ENCODE measurements at places on chromosomes 1 and 21.
A peak's percentile ranks its signal among the peaks of the same experiment; 100 is the strongest.

DNA sequence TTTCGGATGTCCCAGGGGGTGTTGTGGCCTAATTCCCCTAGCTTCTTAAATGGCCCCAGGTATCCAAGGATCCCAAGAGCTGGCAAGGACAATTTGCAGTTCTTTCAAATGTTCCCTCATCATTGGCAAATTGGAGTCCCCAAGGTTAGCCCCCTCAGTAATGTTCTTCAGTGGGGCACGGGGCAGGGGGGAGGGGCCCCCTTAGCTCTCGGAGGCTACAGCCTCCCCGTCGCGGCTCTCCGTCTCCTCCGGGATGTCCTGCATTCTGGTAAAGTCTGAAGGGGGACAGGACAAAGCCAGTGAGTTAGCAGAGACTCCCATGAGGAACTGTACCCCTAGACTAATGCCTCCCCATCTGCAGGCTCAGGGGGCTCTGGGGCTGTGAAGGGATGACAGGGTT, 6.3 kb downstream of the RXFP4 start:
- no peak for DNase-seq

DNA sequence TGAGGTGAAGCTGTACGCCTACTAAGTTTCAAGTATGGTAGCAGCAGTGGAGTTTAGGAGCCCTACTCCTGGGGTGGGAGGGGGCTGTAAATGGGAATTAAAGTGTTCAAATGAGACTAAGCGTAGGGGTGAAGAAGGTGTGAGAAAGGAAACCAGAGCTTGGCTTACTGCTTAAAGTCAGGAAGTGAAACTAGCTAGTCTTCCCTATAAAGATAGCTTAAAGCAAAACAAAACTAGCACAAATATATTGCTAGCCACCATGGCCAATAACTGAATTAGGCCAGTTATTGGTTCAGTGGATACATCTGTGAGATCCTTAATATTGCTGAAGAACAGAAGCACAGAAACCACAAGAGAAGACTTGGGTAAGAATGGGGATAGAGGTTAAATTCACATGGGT, 492.2 kb upstream of the PKN2 start:
- DNase-seq = no peak

GRCh38 chr1:201291916-201292315, 8.6 kb downstream of the PKP1 start:
- no peak for DNase-seq

GRCh38 chr1:18870957-18871356, 11.5 kb upstream of the TAS1R2 start:
- DNase-seq = no peak

- peak; percentile 45 for DNase-seq
Measured at GRCh38 chr1:31904339-31905092, 33.7 kb downstream of the PTP4A2 start.

DNA sequence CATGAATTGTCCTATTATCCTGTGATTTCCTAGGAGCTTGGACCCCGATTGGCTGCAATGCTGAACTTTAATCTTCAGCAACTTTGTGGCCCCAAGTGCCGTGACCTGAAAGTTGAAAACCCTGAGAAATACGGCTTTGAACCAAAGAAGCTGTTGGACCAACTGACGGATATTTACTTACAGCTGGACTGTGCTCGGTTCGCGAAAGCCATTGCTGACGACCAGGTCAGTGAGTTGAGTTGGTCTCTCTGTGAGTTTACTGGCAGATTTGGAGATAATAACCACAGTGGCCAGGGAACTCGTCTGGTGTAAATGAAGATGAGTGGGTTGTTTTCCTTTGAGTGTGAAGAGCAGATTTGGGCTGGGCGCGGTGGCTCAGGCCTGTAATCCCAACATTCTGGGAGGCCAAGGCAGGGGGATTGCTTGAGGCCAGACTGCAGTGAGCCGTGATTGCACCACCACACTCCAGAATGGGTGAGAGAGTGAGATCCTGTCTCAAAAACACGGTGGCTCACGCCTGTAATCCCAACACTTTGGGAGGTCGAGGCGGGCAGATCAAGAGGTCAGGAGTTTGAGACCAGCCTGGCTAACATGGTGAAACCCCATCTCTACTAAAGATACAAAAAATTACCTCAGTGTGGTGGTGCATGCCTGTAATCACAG, 39.1 kb upstream of the KIF1B start:
- no peak for DNase-seq

DNA sequence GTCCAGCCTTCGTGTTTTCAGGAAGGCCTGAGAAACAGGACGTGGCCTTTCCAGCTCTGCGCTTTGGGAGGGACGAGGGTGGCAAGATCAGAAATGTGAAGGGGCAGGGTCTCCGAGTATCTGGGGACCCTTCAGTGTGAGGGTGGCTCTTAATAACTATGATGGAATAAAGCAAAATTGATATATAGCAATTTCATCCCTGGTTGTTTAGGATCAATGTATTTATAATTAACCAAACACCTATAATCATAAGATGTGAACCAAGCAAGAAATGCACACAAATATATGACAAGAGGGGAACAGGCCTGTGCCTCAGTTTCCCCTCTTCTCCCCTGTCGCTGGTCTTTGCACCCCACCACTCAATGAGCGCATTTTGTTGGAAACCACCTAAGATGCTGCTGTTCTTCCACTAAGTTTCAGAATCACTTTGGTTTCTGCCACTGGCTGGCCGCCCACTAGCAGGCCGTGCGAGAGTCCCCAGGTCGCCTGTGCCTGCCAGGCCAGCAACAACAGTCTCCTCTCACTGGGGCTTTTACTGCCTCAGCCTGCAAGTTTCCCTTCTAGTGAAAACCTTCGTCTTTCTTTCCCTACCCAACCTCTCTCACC, 36.6 kb downstream of the UBASH3A start:
- peak; percentile 34 for DNase-seq

DNA sequence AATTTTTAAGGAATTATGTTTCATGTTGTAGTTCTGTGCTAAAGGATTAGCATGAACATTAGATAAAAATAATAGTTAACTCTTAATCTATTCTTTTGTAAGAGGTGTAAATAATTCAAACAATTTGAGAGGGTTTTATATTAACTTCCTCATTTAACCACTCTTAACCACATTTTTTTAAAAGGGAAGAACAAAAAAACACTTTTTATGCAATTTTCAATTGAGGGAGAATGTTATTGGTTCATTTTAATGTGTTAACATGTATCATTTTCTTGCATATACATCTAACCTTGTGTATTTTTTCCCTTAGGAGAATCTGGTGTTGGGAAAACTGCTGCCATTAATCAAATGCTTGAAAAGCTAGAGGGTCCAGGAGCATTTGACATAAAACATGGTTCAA, 169.0 kb downstream of the LBR start:
- no peak for DNase-seq

DNA sequence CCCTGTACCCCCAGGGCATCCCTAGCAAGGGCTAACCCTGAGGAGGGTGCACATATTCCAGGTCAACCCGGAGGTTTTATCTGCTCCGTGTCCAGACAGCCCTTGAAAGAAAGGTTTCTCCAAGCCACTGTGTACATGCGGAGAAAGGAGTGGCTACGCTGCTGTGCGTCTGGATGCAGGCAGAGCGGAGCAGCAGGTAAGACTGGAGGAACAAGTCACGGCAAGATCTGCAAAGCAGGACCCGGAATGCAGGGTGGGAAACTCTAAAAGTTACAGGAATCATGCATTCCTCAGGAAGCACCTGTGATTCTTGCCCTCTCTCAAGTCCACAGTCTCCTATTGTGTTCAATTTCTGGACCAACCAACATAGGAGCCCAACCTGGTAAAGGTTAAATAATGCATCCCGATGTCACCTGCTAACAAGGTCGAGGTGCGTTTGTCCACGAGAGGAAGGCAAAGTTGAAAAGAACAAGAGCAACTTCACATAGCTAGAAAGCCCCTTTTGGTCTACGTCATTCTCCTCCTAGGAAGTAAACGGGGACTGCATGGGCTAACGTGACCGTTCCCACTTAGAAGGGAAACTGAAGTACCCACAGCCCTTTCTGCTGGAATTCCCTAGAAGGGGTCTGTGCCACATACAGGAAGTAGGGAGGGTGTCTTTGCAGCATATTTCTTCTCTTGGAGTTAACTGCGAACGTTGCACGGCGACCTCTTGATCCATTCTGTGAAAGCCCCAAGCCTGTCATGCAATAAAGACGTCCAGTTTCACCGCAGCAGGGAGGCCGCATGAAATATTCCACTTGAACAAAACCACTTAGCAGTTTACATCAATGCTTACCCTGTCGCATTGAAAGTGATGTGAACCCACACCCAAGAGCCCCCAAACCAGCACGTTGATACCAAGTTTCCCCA, 5.8 kb downstream of the TIAM1 start:
- no peak for DNase-seq

GRCh38 chr1:180929389-180929788, 16.7 kb downstream of the KIAA1614 start:
- DNase-seq = no peak

GRCh38 chr1:160432371-160432786, 32.0 kb downstream of the VANGL2 start:
- DNase-seq = no peak

DNA sequence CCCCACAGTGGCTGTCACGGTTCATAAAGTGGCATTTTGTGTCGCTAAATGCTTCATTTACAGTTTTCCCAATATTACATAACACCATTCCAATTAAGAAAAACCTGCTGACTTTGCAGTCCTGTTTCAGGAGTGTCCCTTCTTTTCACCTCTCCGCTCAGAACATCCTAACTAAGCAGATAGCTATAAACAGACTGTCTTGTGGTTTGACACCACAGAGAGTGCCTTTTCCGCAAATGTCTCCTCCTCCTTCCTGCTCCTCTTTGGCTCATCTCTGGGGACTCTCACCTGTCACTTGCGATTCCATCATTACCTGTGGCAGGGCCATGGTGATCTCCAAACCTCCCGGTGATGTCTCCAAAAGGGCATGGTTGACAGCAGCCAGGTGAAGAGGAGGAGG, 119.0 kb downstream of the CNIH3 start:
- no peak for DNase-seq

GRCh38 chr1:156050376-156050775, 3.2 kb downstream of the UBQLN4 start:
- no peak for DNase-seq

- DNase-seq = no peak
Measured at GRCh38 chr1:97849345-97850340, 71.2 kb downstream of the DPYD start.

DNA sequence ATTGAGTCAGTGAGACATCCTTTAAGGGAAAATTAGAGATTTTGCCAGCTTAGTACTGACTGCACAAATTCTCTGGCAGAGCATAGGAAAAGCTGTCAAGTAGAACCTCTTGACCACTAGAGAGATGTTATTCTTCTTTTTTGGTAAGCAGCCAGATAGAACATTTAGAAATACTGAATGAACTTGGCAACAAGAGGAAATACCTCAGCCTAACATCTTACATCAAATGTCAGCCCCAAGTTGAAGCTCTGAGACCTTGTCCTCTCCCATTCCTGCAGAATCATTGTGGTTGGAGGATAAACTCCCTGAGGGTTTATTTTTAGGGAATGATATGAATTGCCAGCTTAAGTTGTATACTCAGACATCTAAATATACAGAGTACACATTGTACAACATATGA, 53.5 kb downstream of the MIGA1 start:
- DNase-seq = no peak

DNA sequence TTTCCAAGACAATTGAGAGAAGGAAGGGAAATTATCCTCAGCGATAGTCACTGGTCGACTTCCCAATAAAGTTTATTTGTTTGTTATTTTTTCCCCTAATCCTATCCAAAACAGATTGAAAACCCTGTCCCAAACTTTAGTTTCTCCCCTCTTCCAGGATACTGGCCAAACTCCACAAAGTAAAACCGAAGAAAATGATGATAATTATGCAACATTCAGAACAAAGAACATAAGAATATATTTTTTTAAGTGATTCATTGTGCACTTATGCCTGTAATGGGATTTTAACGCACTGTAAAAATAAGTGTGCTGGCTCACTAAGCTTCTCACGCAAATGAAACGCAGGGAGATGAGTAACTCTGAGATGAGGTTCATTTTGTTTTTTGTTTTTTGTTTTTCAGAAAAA, 6.0 kb downstream of the GLIS1 start:
- no peak for DNase-seq

- DNase-seq = no peak
Measured at GRCh38 chr21:15645830-15646229, 84.0 kb upstream of the USP25 start.
